ENCODE measurements at places on chromosomes 12 and 14.
A peak's percentile ranks its signal among the peaks of the same experiment; 100 is the strongest.

GRCh38 chr12:75774261-75775052 is 257.1 kb downstream of the PHLDA1 start:
- no peak for DNase-seq

DNA sequence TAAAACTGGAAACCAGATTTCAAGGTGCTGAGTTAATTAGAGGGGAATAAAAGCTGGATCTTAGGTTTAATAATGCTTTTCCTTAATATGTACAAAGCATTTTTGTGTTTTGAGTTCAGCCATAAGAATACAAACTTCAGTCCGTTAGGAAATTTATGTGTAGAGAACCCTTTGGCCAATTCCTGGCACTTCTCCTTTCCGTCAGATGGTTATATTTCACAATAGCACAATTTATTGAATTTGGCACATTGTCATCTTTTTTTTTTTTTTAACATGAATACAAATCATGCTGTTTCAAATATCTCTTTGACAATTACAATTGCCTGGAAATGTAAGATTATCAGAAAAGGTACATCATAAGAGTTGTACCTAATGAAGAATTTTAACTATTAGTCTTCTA is 56.2 kb upstream of the DDHD1 start:
- no peak for DNase-seq

GRCh38 chr14:104782086-104782807 is 13.3 kb downstream of the AKT1 start:
- DNase-seq, result no peak

GRCh38 chr14:88276923-88277596 is 46.0 kb downstream of the KCNK10 start:
- no peak for DNase-seq

DNA sequence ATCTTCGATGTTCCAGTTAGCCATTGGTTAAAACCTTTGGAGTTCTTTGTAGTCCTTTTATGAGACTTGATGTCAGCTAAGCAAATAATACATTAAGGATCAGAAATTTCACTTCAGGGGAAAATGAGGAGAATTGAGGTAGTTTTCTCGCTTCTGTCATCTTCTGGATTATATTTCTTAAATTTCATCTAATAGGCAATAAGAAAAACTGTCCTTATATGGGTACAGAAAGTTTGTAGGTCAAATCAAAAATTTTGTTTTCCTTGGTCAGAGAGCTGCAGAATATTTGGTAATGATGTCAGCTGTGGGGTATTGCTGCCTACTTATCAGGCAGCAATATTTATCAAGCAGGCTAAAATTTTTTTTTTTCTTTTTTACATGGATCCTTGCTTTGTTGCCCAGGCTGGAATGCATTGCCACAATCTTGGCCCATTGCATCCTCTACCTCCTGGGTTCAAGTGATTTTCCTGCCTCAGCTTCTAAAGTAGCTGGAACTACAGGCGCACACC is 37.1 kb downstream of the RIMKLB start:
- no peak for DNase-seq

DNA sequence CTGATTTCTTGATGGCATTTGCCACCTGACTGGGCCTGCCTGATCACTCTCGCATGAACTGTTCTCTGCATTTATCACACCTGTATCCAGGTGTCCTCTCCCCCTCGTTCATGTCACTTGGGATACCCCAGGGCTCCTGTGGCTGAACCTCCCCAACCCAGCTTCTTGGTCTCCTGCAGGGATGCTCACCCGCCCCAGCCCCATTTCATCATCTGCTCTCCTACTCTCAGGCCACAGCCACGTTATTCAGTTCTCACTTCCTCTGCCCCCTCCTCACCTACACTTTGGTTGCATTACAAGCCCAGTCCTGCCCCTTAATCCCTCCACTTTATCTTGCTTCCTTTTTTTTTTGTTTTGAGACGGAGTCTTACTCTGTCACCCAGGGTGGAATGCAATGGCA is 35.5 kb downstream of the TMBIM6 start:
- DNase-seq, result no peak

DNA sequence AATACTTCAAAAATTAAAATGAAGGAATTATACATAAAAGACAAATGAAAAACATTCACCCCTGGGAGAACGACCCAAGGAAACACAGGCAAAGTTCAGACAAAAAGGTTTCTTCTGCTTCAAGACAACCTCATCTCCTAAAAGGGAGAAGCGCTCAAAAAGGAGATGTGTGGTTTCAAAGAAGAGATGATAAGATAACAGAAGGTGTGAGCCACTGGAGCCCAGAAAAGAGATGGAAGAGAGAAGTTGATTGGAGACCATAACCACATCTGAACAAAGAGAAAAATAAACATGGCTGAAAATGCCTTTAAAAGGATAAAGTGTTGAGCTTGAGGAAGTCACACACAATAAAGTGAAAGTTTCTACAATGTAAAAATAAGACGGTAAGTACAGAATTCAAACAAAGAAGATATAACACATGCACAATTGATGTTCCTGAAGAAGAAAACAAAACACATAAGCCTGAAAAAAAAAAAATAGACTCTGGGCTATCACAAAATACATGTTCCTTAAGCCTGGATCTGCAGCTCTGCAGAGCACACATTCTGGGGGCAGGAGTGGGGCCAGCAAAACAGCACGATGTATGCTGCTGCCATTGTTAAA is 51.6 kb upstream of the C14orf180 start:
- no peak for DNase-seq

DNA sequence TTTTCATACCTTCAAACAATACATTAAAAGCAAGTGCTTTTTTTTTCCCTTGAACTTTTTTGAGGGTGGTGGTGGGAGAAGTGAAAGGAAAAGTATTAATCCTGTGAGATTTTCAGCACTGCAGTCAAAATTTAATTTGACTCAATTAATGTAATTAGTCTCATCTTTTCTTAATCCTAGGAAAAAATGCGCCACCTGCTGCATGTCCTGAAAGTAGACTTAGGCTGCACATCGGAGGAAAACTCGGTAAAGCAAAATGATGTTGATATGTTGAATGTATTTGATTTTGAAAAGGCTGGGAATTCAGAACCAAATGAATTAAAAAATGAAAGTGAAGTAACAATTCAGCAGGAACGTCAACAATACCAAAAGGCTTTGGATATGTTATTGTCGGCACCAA is 52.2 kb downstream of the SPATA7 start:
- no peak for DNase-seq

DNA sequence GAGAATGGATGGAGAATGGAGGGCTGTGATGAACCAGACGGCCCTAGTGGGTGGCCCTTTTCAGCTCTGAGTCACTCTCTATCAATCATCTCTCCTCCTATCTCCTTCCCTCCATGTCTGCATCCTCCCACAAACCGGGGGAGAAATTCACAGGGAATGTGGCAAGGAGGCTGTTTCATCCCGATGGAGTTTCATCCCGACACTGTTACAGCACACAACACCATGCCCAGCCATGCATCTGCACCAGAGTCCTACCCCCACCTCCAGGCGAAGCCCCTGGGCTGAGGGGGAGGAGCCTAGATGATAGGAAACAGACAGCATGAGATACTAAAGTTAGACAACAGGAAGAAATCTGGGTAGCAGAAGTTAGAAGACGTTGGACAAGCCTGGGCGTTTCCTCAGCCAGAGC is 20.8 kb downstream of the SLC8B1 start:
- no peak for DNase-seq

DNA sequence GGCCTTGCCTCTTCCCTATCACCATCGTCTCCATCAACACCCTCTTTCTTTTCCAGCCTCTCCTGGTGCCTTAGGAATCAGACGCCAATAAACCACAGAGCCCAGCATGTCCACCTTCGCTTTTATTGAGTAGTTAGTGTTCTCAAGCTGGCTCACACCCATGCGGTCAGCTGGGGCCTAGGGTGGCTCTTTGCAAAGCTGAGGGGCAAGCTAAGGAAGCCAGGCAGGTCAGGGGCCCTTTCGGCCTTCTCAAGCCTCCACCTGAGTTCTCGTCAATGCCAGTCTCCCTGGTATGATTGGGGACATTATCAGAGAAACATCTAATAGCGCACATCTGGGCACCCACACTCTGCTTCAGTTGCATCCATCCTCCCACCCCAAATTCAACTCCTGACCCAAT is 737 bp upstream of the TEX52 start:
- peak; percentile 30 for DNase-seq

GRCh38 chr14:94342334-94342934 is 19.3 kb upstream of the SERPINA6 start:
- DNase-seq, result peak; percentile 94

- DNase-seq, result no peak
These were observed 188.4 kb downstream of the PAH start for GRCh38 chr12:102728506-102729242.

- DNase-seq, result no peak
These were observed 43.9 kb upstream of the IQSEC3 start for GRCh38 chr12:22530-23201.

DNA sequence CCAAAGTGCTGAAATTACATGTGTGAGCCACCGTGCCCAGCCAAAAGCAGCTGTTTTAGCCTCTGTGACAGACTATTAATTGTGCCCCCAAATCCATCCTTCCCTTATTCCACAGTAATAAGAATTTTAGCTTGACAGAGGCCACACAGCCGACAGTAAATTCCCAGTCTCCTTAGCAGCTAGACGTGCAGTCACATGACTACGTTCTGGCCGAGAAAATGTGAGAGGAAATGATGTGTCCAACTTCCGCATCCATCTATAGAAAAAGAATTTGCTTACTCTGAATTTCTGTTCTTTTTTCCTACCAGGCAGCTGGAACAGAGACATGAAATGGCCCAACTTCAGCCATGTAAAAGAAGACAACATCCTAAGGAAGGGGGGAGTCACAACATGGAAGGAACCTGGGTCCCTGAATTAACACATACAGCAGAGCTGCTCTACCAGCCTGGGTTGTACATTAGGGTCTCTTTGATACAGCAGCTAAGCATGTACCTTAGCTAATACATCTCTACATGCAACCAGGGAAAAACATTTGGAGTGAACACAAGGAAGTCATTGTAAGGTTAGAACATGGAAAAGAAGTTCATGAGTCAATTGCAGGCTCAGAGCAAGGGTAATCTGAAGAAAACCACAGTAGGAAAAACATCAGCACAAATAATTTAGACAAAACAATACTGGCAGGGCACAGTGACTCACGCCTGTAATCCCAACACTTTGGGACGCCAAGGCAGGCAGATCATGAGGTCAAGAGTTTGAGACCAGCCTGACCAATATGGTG is 35.5 kb downstream of the CIT start:
- DNase-seq, result no peak

DNA sequence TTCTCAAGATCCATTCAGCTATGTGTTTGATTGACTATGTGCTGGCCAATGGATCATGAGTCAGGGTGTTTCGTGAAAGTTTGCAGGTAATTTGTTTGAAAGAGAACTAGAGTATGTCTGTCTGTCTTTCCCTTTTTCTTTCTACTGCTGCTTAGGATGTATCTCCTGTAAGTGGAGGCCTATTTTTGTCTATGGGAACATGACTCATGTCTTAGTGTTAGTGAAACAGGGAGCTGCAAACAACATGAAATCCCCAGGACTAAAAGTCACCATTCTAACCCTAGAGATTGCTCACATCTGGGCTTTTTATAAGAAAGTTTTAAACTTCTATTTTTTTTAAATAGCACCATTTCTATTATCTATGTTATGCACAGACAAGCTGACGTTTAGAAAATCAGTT is 333.0 kb downstream of the CCER1 start:
- DNase-seq, result no peak

- DNase-seq, result no peak
These were observed 82.4 kb downstream of the ARL6IP4 start for GRCh38 chr12:123062681-123063486.

GRCh38 chr14:93706360-93706955 is 81.8 kb downstream of the PRIMA1 start:
- DNase-seq, result no peak

GRCh38 chr14:69046476-69046860 is 67.4 kb upstream of the ACTN1 start:
- DNase-seq, result no peak

DNA sequence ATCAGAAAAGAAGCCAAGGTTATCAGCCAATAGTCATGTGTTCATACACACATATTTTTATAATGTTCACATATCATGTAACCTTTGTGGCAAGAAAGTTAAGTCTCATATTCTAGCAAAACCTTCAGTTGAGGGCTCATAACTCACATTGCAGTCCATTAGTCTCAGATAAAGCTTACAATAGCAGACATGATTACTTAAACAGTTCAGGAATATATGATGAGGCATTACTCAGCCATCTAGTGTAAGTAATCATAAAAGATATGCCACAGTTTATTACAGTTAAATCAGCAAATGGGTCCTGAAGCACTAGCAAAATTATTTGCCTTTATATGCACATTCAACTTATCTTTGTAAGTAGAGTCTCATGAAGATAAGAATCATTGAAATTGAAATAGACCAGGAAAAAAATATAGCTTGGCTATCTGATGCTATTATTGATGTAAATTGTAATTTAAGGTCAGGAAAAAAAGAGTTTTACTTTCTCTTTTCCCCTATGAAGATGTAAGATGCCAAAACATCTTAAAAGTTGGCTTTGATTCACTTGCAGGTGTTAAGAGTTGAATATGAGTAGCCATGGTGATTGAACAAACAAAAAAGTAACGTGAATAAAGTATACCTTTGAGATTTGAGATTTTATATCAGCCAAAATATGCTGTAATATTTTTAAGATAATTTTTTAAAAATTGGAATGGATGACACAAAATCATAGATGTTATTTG is 537.0 kb downstream of the SLC6A15 start:
- DNase-seq, result no peak

- DNase-seq, result no peak
These were observed 11.4 kb upstream of the SLC25A3 start for GRCh38 chr12:98582093-98582492.

- DNase-seq, result no peak
These were observed 126.7 kb downstream of the EPS8 start for GRCh38 chr12:15662303-15662980.

DNA sequence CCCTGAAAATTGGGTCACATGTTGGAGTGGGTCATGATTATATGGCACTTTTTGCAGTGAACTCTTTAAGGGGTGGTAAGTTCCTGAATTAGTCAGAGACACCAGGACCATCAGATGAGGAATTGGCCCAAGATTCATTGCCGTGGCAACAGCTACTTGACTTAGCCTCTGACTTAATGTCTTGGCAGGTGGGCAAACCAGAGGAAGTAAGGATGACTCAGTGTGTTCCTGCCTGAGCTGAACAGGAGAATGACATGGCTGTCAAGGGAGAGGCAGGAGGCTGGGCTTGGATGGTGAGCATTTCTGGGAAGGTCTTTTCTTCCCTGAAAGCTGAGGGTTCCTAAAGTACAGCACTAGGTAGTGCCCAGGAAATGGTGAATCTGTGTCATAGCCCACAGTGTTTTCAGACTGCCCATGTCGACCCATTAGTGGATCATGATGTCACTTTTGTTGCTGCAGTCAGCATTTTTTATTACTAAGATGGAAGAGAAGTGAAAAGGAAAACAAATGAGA is 170.1 kb upstream of the PWP1 start:
- no peak for DNase-seq

GRCh38 chr12:95445884-95446505 is 28.0 kb upstream of the METAP2 start:
- no peak for DNase-seq

- no peak for DNase-seq
These were observed 12.9 kb downstream of the NCOR2 start for GRCh38 chr12:124554429-124555029.

DNA sequence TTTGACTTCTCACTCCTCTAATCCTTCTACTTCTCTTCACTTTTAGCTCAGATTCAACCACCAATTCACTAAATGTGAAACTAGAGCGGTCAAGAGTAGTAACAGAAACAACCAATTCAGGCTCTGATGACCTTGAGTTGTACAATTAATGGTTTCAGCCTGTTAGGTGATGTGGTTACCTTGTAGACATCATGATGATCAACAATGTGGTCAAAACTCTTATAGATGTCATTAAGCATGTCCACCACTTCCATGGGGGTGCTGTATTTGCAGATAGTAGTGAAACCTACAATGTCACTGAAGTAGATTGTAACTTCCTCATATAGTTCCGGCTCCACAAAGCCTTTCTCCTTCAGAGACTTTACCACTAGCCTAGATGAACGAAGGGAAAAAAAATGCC is 54.1 kb upstream of the PLBD1 start:
- no peak for DNase-seq

Measured in posterior cingulate gyrus (tissue), 11 donors.